ENCODE measurements at places on chromosomes 7 and 10. TPM values are rescaled to one million over a fixed set of nuclear protein-coding genes. Genes with fewer than 3 reads are reported as not detected.

DNA sequence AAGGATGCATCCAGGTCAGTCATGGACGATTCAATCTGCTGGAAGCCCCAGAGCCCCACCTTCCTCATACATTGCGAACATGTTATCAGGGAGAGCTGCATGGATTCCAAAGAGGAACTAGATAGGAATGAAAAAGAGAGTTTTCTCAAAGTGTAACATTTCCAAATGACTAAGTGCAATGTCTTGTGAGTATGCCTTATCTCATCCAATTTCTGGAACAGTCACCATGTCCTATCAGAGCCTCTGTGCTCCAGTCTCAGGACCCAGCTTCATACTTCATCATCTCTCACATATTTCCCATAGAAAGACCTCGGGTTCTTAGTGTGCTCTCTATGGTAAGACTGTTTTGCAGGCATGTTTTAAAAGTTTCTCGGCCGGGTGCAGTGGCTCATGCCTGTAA is 26.8 kb downstream of the ZC3HC1 start:
- no peak for DNase-seq

GRCh38 chr7:464454-465401 is 54.9 kb downstream of the PDGFA start:
- no peak for DNase-seq

GRCh38 chr10:119541459-119542356 is 811 bp downstream of the RGS10 start:
- no peak for DNase-seq

Gene CPVL
- polyA plus RNA-seq: 3.2 TPM

DNA sequence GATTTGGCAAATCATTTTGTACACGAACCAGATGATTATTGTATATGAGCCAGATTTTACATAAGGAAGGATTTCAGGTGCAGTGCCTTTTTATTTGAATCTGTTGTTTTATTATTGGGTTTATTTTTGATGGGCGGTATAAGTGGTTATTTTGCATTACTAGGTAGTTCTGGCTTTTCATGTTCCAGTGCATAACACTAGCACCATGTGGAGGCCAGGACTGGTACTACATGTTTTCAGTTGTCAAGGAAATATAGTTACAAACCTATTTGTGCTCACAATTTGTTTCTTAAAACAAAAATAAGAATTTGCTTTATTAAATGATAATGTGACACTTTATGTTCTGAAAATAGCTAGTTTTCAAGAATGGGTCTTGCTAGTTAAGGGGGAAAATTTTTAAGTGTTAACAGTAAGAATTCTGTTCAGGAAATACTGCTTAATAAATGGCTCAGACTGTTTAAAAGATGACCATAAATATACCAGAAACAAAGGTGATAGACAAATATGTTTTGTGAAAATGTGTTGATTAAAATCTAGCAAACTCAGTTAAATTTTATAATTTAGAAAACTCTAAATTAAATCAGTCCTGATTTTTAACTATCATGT is 7.1 kb upstream of the SEMA3E start:
- no peak for DNase-seq

DNA sequence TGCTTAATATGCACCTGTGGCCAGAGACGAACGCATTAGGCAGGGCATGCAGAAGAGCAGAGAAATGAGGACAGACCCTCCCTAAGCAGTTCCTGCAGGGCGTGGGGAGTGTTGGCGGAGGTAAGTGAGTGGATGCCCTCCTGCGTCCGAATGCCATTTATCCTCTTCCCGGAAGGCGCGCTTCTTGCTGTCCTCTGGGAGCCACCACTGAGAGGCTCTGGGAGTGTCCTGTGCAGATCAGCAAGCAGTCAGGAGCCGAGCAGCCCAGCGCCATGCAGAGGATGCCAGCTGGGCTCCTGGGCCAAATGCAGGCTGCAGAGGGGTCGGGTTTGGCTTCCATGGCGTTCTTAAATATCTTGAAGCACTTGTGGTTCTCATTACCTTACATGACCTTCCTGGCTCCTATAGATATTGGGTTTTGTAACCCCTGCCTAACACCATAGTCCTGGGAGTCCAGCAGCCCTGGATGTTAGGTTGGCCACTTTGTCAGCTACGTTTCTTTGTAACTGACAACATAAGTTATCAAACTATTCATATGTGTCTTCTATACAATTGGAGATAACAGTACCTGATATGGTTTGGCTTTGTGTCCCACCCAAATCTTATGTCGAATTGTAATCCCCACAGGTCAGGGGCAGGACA is 30.0 kb upstream of the SLIT1 start:
- DNase-seq: no peak

Gene CYP2C18
- not detected for polyA plus RNA-seq

DNA sequence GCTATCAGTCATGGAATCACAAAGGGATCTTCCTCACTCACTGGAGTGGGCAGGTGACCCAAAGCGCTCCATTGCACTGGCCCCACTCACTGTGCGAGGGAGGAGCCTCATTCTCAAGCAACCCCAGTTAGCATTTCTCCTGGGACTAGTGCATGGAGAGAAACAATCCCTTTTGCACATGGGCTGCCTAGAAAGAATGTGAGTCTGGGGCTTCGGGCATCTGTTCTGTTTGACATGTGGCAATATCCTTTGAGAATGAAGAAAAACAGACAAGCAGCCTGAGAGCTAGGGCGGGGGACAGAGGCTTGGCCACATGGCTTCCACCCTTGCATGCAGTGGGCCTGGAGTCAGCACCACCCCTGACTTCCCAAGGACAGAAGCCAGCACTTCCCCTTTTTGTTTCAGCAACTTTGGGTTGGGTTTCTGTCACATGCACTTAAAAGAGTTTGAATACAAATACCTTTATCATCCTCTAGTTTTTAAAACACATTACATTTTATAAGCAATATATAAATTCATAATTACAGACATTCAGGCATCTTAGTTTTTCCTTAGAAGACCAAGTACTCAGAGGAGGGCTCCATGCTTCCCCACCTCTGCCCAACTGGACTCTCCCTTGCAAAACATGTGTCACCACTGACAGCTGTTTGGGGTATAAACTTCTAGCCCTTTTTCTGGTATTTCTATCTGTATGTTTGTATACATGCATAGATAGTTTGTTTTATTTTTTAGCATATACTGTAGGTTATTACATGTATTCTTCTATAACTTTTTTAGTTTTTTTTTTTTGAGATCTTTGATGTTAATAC is 73.8 kb downstream of the RBM20 start:
- DNase-seq: no peak

DNA sequence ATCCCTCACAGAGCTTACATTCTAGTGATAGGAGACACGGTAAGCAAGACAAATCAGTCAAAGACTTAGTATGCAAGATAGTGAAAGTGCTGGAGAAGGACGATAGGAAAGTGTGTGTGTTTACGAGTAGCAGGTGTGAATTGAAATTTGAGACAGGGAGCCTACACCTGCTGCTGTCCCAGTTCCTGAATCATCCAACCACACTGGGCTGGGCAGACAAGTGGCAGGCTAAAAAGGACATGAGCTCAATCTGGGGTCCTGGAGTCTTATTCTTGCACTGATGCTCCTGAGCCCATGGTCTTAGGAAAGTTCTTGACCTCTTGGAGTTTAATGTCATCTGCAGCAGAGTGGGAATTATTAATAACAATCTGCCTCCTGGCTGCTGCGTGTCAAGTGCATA is 16.2 kb downstream of the RBP3 start:
- DNase-seq: no peak

- no peak for DNase-seq
Observed at GRCh38 chr10:114816308-114816707, 5.3 kb upstream of the FHIP2A start.

Gene KLF14
- polyA plus RNA-seq: 0.04 TPM

DNA sequence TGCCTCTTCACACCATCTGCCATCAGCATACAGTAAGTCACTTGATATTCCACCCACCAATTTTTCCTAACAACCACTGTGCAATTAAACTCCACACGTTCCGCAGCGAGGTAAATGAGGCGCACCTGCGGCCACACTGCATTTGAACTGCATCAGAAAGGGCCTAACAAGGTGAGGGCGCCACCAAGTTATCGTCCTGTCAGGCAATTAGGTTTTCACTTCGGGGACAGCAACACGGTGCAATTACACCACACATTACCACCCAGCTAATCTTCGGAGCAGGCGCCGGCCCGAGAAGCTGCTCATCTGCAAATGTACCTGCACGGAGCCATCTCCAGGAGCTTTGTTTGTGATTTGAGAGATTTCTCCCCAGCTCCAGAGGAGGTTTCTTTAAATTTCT is 84.4 kb downstream of the EBF3 start:
- DNase-seq: no peak

DNA sequence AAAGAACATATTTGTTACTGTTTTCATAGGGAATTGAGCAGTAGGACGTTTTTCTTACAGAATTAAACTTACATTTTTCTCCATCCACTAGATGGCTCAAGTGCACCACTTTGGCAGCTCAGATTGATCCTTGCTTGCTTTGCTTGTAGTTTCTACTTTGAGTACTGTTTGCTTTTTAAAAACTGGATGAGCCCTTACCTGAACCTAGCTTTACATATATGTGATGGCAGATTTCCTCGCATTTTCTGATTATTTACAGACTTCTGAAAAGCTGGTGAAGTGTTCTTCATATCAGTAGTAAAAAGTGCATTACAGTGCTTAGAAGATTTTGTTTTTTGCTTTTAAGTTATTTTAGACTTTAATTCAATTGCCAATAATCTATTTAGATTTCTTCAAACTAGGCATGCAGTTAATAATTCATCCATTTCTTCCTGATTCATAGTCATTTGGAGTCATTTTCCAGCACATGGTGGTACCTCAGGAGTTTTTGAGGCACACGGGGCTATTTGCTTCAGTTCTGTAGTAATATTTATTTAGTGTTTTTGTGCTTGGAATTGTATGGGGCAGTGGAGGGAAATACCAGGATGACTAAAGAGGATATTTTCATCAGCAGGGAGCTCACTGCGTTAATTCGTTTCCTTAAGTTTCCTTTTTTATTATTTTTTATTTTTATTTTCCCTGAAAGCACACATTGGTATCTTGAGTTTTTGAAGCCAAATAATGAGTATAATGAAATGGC is 57.3 kb downstream of the MAPK8 start:
- DNase-seq: no peak

DNA sequence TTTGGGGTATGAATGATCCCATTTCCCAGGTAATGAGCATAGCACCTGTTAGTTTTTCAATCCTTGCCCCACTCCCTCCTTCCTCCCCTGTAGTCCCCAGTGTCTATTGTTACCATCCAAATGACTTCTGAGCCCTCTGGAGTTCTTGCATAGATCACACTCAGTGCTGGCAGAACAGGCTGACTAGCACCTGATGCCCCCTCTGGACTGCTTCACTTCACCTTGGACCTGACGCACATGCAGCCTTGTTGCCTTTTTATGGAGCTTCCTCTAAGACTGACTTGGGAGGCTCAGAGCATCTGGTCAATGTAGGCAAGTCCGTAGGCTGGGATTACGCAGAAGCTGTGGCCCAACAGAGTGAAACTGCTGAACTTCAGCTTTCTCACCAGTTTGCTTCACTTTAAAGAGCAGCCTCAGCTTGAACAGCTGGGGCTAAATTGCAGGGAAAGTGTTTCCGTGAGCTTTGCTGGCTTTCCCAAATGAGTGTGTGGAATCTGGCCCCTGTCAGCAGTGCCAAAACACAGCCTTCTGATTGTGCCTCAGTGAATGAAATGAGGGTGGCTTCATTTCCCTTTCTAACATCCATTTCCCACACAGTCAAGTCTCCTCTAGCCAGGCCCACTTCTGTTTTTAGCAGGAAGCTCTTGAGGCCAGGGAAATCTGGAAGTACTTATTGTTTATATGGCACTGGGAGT is 48.5 kb downstream of the NXPH1 start:
- DNase-seq: no peak

DNA sequence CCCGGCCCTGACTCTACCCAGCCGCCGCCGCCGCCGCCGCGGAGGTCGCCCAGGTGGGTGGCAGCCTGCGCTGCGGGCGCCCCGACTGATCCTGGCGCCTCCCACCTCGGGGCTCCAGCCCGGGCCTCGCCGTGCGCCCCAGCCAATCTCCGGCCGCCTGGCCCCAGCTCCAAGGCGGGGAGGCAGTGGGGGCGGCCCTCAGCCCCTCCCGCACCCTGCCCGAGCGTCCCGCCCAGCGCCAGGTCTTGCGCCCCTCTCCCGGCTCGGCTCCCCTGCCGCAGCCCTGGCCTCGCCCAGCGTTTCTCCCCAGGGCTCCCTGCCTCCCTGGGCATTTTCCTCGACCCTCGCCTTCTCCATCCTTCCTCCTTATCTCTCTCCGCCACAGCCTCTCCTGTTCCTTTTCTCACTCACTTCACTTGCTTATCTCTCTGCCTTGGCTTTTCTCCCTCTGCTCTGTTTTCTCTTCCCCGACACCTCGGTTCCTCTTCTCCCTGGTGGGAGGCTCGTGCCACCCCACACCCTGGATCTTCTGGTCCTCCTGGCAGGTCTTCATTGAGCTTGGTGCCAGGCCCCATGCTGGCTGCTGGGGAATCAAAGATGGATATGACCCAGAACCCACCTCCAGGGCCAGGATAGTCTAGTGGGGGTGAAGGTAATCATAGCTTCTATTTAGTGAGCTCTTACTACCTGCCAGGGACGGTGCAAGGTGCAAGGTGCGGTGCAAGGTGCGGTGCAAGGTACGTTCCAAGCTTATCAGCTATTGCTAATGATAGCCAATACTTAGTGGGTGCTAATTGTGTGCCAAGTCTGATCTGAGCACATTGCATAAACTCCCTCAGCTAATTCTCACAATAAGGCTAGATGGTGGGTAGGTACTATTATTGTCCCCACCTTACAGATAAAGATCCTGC is at the start of gene SFRP5:
Gene SFRP5, minus strand, starts transcription at position 87 of the 911 bp plus-strand sequence. CDS start 166 bp downstream, outside the sequence.
- no peak for DNase-seq

DNA sequence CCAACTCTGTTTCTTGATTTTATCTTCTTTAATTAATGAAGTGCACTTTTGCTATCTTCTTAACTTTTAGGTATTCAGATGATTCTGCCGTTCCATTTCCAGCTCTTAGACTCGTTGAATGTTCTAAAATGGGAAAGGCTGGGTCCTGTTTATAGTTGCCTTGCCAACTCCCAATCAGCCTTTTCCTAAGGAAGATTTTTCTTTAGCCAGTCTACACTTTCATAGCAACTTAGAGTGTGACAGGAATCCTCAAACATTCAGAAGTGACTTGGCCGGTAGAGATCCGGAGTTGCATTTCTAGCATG is 23.0 kb upstream of the TRIL start:
- DNase-seq: no peak

DNA sequence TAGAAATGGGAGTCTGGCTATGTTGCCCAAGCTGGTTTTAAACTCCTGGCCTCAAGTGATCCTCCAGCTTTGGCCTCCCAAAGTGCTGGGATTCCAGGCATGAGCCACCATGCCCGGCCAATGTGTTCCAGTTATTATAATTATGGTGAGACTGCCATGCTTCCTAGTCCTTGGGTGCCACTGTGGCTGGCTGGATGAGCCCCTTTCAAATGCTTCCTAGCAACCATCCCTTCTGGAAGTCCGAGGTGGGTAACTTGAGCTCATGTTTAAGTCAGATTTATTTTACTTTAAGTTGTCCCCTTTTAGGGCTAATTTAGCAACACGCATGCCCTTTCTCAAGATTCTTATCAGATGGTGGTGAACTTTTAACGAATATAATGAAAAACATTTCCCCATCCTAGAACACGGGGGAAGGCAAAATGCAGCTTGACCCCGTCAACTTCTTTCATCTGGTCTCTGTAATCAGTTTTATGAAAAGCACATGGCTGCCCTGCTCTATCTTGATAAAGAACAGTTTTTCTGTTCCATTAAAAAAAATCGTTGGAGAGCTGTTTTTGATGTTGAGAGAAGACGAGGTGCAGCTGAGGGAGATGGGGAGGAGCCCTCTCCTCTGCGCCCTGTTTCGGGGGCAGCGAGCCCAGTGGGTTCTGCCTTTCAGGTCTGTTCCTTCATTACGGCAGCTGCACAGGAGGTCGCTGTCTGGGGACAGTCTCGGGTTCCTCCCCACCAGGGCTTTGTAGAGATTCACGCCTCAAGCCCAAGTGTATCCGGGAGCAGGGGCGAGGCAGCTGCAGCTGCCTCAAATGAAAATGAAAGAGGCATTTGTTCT is 61.0 kb upstream of the MKI67 start:
- DNase-seq: no peak
